ENCODE measurements at places on chromosomes 4 and X. TPM values are rescaled to one million over a fixed set of nuclear protein-coding genes. Genes with fewer than 3 reads are reported as not detected.

Gene FGB
- total RNA-seq, result not detected

Gene RENBP
- total RNA-seq, result not detected

DNA sequence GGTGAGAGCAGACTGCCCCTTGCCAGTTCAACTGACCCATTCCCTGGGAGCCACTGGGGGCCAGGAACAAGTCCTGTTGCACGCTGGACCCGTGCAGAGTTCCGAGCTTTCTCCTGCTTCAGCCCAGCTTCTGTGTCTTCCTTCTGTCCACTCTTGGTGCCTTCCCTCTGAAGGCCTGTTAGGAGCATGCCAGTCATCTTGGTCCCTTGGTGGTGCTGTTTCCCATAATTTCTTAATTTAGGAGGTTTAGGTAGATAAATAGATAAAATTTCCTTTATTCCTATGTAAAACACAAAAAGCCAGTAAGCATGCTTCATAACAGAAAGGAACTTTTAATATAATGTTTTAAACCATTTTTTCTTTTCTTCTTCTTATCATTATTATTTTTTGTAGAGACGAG lies 672.7 kb downstream of the CCSER1 start:
- H3K4me3 ChIP-seq, result no peak overlapping the region
- DNase-seq, result no peak
- no peaks in the 10 kb centered on the region for H3K36me3 ChIP-seq
- H3K27ac ChIP-seq, result no peak overlapping the region

GRCh38 chr4:181659202-181659601 lies 584.0 kb upstream of the TENM3 start:
- no peak for DNase-seq

DNA sequence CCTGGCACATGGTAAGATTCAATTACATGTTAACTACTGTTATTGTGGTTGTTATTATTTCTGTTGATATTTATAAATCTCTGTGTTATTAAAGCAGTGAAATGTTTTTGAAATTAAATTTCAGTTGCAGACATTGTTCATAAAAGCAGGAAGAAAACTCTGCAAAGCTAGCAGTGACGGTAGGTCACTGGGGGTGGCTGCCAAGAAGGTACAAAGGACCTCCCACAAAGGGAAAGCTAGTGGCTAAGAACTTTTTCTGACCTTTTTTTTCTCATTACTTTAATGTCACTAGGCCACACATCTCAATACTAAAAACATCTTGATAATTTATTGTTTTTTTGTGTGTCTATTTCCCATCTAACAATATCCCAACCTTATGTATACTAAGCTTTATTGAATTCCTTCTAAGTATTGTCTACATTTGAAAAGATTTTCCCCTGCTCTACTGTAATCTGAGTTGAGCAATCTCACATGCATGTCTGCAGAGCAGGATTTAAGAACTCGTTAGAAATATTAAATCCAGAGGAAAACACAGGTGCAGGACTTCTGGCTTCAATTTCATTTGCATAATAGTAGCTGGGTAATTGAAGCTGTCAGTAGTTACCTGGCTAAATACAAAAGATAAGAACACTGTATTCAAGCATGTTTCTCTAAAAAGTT lies 197.3 kb downstream of the CFAP299 start:
- H3K4me3 ChIP-seq, result no peak overlapping the region
- peaks cover 41% of the 10 kb centered on the region for H3K4me1 ChIP-seq
- H3K27ac ChIP-seq, result no peak overlapping the region
- DNase-seq, result no peak
- no peaks in the 10 kb centered on the region for H3K36me3 ChIP-seq

- H3K4me1 ChIP-seq, result peaks cover 72% of the 10 kb centered on the region
- H3K36me3 ChIP-seq, result peaks cover 37% of the 10 kb centered on the region
- DNase-seq, result no peak
- peak overlapping the region; percentile 42 for H3K27ac ChIP-seq
- H3K27me3 ChIP-seq, result peaks cover 6% of the 10 kb centered on the region
Measured at GRCh38 chr4:98565681-98566301, 92.6 kb downstream of the TSPAN5 start.

- H3K27me3 ChIP-seq, result no peaks in the 10 kb centered on the region
- no peaks in the 10 kb centered on the region for H3K4me1 ChIP-seq
- H3K27ac ChIP-seq, result no peak overlapping the region
- no peak overlapping the region for H3K4me3 ChIP-seq
Measured at GRCh38 chr4:103786593-103786992, 66.8 kb upstream of the TACR3 start.

DNA sequence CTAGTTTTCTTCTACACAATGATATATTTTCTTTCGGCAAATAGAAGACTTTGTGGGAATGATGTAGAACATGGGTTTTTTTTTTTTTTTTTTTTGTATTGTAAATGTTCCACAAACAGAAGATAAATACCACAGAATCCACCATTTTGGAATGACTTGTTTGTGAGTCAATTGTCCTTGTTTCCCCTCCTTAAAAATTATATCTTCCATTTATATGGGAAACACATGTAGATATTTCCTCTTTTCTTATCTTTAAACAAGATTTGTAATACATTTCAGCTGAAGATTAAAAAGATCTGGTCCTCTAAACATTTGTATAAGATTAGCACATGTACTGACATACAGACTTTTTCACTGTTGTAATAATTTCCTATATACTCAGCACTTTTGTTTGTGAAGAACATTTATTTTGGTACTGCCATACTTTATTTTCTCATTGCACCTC lies 304.6 kb downstream of the SPRY1 start:
- peak overlapping the region; percentile 99 for H3K27ac ChIP-seq
- H3K4me3 ChIP-seq, result peak overlapping the region; percentile 85

- DNase-seq, result no peak
- H3K27ac ChIP-seq, result peak overlapping the region; percentile 40
- H3K36me3 ChIP-seq, result peaks cover 37% of the 10 kb centered on the region
Measured at GRCh38 chr4:108636246-108636645, 14.2 kb upstream of the OSTC start.

DNA sequence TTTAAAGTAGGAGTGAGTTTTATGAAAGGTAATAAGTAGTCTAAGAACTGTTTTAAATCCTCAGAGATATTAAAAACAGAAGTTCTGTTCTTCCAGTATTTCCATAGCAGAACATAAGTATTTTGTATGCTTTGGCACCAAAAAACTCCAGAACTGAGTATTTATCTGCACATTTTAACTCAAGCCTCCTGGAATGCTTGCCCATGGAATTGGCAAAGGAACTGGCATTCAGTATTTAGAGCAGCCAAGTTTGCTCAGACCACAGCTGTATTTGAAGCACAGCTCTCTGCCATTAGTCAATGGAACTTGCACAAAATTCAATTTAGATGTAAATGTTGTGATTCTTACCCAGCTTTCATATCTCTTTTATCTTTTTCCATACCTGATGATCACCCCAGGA lies 42.2 kb downstream of the NDNF start:
- no peaks in the 10 kb centered on the region for H3K27me3 ChIP-seq
- no peak overlapping the region for H3K4me3 ChIP-seq
- no peaks in the 10 kb centered on the region for H3K36me3 ChIP-seq
- no peak for DNase-seq

GRCh38 chr4:83382850-83383249 lies 48.2 kb upstream of the HPSE start:
- no peak for DNase-seq
- no peak overlapping the region for H3K27ac ChIP-seq
- H3K27me3 ChIP-seq, result peaks cover 13% of the 10 kb centered on the region
- H3K36me3 ChIP-seq, result peaks cover 4% of the 10 kb centered on the region
